ENCODE measurements at places on chromosomes 4 and X.

DNA sequence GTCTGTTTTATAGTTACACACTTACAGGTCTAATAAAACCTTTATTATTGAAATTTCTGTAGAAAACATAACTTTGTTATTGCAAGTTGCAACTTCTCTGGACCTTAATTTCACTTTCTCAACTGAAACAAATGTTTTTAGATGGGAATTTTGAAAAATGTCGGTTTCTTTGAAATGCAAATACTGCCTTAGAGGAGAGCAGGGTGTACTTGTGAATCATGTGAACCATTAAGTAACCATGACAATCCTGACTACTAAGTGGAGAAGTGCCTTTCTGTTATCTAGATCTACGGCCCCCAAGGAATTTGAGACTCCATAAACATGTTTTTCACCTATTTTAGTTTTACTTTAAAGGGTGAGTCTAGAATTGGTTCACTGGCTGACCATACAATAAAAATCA, 8.5 kb upstream of the ARMCX2 start:
- DNase-seq, result no peak

DNA sequence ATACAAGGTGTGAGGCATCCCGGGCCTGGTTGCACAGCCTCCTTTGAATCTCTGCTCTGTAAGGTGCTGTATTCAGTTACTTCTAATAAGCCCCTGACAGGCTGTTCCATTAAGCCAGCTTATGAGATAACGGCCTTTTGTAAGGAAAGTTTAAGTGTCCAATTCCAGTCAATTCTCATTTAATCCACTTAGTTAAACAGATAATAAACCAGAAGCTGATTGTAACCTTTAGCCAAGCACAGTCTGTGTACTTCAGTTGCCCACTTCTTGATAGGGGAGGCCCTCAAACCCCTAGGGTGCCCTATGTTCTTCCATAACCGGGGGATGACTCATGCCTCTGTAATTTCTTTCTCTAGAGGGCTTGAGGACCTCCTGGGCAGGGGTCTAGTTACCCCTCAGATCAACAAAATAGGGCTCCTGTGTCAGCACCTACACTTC, 63.4 kb downstream of the RASL11B start:
- no peak for DNase-seq

GRCh38 chrX:23554304-23554703, 113.0 kb upstream of the PRDX4 start:
- DNase-seq, result no peak

DNA sequence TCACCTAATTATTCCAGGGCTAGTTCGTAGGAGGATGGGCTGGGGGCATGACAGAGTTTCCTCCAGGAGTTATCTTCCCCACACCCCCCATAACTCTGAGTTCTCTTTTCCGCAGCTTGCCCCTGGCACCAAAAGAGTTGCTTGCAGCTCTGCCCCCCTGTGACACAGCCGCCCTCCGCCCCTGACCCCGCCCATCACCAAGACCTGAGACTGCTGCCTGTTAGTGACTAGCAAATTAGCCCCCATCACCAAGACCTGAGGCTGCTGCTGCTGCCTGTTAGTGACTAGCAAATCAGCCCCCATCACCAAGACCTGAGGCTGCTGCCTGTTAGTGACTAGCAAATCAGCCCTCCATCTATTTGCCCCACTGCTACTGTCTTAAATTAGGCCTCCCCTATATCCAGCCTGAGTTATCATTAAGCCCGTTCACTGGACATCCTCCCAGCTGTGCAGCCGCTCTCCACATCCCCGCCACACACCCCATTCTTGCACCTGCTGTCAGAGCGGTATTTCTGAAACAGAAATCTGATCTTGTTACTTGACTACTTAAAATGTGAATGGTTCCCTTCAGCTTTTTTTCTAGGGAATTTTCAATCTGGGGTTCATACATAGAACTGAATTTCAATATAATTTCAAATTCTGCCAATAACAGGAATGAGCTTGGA, 1.5 kb upstream of the PAPSS1 start:
- DNase-seq, result peak; percentile 75

- no peak for DNase-seq
These were observed 186.3 kb downstream of the MOSPD2 start for GRCh38 chrX:15059474-15059873.

DNA sequence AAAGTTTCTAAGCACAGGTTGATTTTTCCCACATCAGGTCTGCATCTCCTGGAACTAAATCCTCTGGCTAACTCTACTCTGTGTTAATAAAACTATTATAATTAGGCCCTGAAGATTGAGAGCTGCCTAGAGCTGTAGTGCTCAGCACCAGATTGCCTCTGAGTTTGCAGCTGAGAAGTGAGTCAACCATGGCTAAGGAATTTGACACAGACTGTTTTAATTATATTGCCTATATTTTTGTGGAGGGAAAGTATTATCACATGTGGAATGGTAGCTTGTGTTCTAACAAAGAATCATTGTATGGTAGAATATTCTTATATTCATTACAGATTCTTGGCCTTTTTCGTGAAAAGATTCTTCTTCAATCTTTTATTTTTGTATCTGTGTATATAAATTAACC, 1907.6 kb upstream of the TENM3 start:
- DNase-seq, result no peak

DNA sequence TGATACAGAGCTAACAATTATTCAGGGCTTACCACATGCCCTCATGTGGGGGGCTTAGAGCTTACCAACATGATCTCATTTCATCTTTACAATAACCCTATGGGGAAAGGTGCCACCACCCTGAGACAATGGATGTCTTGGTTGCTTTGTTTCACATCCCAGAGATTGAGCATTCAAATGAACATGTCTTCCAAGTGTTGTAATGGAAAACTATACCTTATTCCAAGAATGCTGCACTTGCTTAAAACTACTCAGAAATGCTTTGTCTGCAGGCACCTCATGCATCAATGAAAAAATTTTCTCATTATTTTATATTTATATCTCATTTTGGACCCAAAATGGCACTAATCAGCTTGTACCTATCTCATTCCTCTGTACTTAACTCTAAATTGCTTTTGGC, 34.6 kb downstream of the BCLAF3 start:
- DNase-seq, result no peak

- peak; percentile 74 for DNase-seq
These were observed 113.9 kb upstream of the VAMP7 start for GRCh38 chrX:155767051-155767875.

DNA sequence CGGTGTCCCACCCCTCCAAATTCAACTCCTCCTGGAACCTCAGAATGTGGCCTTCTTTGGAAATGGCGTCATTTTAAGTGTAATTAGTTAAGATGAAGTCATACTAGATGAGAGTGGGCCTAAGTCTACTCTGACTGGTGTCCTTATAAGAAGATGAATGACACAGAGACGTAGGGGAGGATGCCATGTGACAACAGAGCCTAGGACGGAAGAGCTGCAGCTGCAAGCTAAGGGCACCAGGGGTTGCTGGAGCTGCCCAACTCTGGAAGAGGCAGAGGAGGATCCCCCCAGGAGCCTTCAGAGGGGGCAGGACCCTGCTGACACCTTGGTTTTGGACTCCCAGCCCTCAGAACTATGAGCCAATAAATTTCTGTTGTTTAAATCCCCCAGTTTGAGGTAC, 115.1 kb downstream of the STK32B start:
- DNase-seq, result peak; percentile 28

- no peak for DNase-seq
These were observed 93.1 kb downstream of the NR3C2 start for GRCh38 chr4:148349153-148349552.

- peak; percentile 80 for DNase-seq
These were observed 335.1 kb downstream of the SMARCA1 start for GRCh38 chrX:129188231-129188630.

- no peak for DNase-seq
These were observed 243.9 kb downstream of the MAML3 start for GRCh38 chr4:139910106-139910505.

GRCh38 chr4:6561706-6562371, 13.2 kb upstream of the MAN2B2 start:
- DNase-seq, result no peak

GRCh38 chr4:6225469-6225868, 25.1 kb upstream of the JAKMIP1 start:
- peak; percentile 62 for DNase-seq

- peak; percentile 64 for DNase-seq
These were observed 994 bp downstream of the GALNT7 start for GRCh38 chr4:173169428-173170181.

GRCh38 chr4:37794056-37794455, 32.4 kb upstream of the PGM2 start:
- no peak for DNase-seq

GRCh38 chrX:153882086-153882498, 3.9 kb downstream of the L1CAM start:
- no peak for DNase-seq

- DNase-seq, result no peak
These were observed 174.5 kb downstream of the IL15 start for GRCh38 chr4:141810712-141811375.

DNA sequence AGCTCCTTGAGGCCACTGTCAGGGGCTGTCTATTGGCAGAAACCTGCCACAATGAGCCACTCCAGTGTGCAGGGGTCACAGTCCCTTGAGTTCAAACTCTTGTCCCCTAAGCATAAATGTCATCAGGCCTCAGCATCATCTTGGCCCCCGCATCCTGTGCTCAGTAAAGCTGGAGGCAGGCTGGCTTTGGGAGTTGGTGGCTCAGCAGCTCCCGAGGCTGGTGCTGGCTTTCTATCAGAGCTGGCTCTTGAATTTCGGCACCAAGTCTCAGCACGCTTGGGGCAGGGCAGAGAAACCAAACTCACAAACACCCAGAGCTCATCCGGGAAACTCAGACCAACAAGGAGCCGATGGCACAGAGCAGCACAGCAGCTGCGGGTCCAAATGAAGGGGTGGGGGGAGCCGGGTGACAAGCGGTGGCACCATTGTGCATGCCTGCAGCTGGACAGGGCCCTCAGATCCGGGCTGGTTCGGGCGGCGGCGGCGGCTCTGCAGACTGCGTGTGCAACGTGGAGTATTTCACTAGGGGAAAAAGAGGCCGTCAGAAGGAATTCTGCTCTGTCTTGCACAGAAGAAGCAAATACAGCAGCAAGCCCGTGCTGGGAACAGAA, 75.5 kb downstream of the MTMR1 start:
- no peak for DNase-seq

DNA sequence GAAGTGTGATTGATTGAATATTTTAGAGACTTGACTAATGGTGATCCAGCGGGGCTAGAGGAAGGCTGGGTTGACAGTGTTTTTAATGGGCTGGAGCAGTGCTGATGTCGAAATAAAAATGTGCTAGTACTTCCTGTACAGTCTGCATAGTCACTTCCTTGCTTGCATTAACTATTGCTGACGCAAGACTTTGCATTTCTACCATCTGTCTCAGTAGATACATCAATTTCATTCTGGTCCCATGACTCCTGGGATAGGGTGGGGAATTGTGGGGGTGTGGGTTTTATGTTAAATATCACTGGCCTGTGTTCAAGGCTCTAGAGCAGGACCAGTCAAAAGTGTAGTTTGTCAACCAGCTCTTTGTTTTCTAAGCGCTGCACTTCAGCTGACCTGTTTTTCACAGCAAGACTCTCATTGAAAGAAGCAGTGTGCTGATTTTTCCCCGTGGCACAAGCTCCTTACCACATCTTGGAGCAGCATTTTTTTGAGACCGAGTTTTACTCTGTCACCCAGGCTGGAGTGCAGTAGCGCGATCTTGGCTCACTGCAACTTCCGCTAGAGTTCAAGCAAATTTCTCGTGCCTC, 35.2 kb upstream of the PHEX start:
- DNase-seq, result no peak

DNA sequence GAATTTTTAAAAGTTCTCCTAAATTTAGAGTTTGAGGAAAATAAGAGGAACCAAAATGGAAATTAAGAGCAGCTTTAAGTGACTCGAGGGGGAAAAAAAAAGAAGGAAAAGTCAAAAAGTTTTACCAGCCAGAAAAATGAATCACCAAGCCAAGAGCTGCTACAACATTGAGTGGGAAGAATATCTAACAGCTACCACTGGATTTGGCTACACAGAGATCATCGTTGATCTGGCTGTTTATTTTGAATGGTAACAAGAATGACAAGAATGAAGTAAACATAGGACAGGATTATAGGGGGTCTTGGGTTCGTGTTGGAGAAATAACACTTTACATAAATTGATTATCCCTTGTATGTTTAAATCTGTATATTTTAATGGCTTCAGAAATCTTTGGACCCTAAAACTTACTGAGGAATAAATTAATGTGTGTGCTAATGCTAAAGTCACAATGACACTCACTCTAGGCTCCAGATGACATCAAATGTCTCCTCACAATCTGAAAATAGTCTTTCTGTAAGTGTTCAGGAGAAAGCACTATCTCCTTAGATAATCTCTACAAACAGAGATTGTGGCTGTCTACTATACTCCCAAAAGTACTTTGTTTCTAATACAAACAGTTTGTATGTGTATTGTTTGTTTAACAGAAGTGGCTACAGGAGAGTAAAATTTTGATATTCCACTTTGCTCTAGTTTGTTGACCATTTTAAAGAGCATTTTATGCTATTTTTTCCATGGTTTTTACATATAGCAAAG, 3.1 kb upstream of the CSN3 start:
- no peak for DNase-seq

DNA sequence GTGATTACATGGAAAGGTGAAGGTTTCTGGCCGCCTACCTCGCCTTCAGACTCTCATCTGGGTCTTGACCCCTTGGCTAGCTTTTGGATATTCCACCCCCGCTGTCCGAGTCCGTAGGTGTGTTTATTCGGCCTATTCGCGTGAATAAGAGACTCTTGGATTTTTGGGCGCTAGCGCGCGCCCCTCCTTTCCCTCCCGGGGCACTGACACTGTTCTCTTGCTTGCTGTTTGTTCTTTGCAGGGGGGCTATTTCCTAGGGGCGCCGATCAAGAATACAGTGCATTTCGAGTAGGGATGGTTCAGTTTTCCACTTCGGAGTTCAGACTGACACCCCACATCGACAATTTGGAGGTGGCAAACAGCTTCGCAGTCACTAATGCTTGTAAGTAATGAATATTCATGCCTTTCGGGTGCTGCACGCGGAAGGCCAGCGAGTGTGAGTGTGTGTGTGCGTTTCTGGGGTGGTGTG, 932 bp downstream of the GRIA2 start:
- no peak for DNase-seq

GRCh38 chrX:39950018-39950688, 147.6 kb downstream of the BCOR start:
- no peak for DNase-seq
